ENCODE measurements at places on chromosomes 2 and 18. TPM values are rescaled to one million over a fixed set of nuclear protein-coding genes. Genes with fewer than 3 reads are reported as not detected.

ZBTB7C gene
- 0.36 TPM for total RNA-seq

LMAN2L gene
- total RNA-seq = 16.5 TPM

RAX gene
- total RNA-seq = not detected

TCF4 gene
- 87.2 TPM for total RNA-seq

SOX11 gene
- total RNA-seq = 0.59 TPM

PLEK gene
- 0.36 TPM for total RNA-seq

RNF144A gene
- total RNA-seq = 15.9 TPM

SERPINE2 gene
- total RNA-seq = 658 TPM

BCL11A gene
- total RNA-seq = 0.29 TPM

PSD4 gene
- total RNA-seq = 1.8 TPM

CHRNG gene
- not detected for total RNA-seq

SP100 gene
- 149 TPM for total RNA-seq

PLGLB1 gene
- total RNA-seq = 2.9 TPM

ECEL1 gene
- not detected for total RNA-seq

DCDC2C gene
- total RNA-seq = not detected

Data from osteoblast (primary cell).